Esophagus mucosa (tissue), 1 donor: ENCODE measurements at places on chromosomes 13 and 19.

- ATAC-seq, result peak; percentile 50
These were observed 32.0 kb upstream of the TUBGCP3 start for GRCh38 chr13:112619730-112620631.

DNA sequence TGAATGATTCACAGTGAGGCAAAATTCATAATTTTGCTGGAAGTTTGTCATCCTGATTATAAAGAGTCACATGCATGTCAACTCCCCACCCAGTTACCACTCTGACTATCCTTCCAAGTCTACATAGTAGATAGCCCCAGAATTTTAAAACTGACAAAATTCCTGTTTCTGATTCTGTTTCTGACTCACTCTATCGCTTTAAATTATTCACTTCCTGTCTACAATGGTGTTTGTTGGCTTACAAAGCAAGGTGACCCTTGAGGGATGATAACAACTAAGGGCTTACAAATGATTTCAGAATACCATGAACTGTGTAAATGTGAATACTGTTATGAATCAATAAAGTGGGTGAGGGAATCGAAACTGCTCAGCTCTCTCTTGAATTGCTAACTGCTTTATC, 98.7 kb upstream of the KL start:
- ATAC-seq, result no peak

- ATAC-seq, result no peak
These were observed 31.2 kb upstream of the LRRC4B start for GRCh38 chr19:50599427-50599826.

- no peak for ATAC-seq
These were observed 299.0 kb downstream of the KLF12 start for GRCh38 chr13:73835138-73835721.

DNA sequence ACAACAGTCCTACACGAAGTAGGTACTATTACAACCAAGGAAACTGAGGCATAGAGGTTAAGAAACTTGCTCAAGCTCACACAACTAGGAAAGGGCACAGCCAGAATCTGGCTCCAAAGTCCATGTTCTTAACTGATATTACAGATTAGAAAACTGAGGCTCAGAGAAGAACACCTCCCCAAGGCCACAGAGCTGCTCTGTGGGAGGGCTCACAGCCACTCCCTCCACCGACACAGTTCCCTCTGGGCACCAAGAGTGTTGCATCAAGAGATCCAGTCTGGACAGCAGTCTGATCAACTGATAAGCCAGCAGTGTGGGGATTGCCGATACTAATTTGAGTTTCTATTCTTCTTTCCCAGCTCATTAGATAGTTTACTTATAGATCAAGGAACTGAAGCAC, 29.5 kb downstream of the SLC15A1 start:
- ATAC-seq, result no peak

GRCh38 chr13:39818953-39819352, 163.5 kb downstream of the COG6 start:
- ATAC-seq, result no peak

DNA sequence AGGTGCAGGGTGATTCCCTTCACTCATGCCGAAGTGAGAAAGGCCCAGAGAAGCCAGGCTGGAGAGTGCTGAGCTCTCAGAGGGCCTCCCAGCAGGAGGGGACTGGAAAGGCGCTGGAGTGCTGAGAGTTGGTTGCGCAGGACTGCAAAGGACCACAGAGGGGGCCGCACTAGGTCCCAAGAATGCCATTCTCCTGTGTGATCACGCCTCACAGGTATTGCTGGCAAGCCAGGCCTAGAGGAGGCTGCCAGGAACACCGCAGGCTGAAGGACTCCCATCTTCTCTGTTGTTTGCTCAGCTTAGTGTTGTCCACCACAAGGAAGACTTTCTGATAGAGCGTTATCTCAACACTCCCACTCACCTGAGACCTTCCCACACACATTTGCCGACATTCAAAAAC, 165.0 kb downstream of the FGF14 start:
- no peak for ATAC-seq

- peak; percentile 85 for ATAC-seq
These were observed 138.8 kb upstream of the GJB6 start for GRCh38 chr13:20370815-20371421.

GRCh38 chr13:107563099-107563925, 652.0 kb downstream of the LIG4 start:
- no peak for ATAC-seq

GRCh38 chr19:40974633-40975037, 16.4 kb upstream of the CYP2B6 start:
- ATAC-seq, result peak; percentile 71

GRCh38 chr13:110168999-110169933, 137.7 kb downstream of the COL4A1 start:
- no peak for ATAC-seq

DNA sequence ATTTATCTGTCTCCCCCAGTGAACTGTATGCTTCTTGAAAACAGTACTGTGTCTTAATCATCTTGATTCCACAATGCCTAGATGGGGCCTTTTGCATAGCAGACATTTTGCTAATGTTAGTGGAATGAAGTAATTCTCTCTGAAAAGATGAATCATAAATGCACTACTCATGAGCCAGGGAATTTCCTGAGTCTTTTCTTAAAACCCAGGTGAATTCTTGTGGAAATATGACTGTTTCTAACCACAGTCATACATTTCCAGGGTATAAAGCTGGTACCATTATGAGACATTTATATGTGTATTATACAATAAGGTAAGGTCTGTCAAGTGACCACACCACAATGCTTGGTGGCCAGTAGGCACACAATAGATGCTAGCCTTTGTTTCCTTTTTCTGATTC, 5.5 kb upstream of the KCTD4 start:
- ATAC-seq, result peak; percentile 74

DNA sequence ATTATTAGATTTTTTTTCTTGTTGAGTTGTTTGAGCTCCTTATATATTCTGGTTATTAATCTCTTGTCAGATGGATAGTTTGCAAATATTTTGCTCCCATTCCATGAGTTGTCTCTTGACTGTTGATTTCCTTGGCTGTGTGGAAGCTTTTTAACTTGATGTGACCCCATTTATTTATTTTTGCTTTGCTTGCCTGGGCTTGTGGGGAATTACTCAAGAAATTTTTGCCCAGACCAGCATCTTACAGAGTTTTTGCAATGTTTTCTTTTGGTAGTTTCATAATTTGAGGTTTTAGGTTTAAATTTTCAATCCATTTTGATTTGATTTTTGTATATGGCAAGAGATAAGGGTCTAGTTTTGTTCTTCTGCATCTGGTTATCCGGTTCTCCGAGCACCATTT, 124.7 kb downstream of the PCCA start:
- ATAC-seq, result no peak

GRCh38 chr19:38650911-38651584, 3.6 kb downstream of the ACTN4 start:
- no peak for ATAC-seq

- ATAC-seq, result no peak
These were observed 2.6 kb downstream of the FAM187B start for GRCh38 chr19:35225951-35226350.

- ATAC-seq, result no peak
These were observed 73.2 kb downstream of the DIAPH3 start for GRCh38 chr13:60090574-60090973.

GRCh38 chr13:54536112-54536511, 1507.5 kb downstream of the OLFM4 start:
- no peak for ATAC-seq

DNA sequence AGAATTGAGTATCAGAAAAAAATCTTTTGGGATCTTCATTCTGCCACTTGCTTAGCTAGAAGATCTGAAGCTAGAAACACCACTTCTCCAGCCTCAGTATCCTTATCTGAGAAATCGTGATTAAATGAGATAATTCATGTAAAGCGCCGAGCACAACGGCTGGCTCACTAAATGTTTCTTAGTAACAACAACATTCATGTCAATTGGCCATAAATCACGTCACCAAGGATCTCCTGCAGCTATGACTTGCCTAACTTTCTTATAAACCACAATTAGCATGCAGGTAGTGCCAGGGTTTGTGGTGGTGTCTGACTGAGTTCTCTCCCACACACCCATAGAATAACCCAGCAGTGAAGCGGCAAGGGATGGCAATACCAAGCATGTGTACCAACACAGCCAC, 501.3 kb downstream of the EFNB2 start:
- ATAC-seq, result no peak

GRCh38 chr19:48673436-48674100, 751 bp upstream of the NTN5 start:
- ATAC-seq, result no peak

DNA sequence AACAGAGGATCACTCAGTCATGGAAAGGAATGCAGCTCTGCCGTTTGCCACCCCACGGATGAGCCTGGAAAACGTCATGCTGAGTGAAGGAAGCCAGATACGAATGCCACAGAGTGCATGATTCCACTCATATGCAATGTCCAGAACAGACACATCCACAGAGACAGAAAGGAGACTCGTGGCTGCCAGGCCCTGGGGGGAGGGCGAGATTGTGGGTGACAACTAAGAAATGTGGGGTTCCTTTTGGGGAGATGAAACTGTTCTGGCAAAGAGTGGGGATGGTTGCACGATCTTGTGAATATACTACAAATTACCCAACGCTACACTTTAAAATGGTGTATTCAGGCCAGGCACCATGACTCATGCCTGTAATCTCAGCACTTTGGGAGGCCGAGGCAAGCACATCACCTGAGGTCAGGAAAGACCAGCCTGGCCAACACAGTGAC, 27.2 kb upstream of the NAPA start:
- no peak for ATAC-seq

GRCh38 chr13:45787346-45787745, 64.2 kb downstream of the SIAH3 start:
- ATAC-seq, result no peak

DNA sequence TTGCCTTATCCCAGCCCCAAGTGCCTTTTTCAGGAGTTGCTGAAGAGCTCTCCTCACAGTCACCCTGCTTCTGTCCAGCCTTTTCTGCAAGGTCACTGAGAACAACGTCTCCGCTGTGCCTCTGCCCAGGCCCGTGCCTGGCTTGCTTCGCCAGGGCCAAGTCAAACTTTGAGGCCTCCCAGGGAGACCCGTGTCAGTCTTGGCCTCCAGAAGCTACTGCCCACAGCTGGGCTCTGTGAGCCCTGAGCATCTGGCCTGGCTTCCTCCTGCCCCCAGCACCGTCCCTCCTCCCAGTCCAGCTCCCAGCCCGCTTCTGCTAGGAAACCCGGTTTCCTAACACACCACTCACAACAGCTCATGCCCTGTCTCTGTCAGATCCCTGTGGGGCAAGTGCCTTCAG, 165.9 kb downstream of the TEX29 start:
- ATAC-seq, result no peak

DNA sequence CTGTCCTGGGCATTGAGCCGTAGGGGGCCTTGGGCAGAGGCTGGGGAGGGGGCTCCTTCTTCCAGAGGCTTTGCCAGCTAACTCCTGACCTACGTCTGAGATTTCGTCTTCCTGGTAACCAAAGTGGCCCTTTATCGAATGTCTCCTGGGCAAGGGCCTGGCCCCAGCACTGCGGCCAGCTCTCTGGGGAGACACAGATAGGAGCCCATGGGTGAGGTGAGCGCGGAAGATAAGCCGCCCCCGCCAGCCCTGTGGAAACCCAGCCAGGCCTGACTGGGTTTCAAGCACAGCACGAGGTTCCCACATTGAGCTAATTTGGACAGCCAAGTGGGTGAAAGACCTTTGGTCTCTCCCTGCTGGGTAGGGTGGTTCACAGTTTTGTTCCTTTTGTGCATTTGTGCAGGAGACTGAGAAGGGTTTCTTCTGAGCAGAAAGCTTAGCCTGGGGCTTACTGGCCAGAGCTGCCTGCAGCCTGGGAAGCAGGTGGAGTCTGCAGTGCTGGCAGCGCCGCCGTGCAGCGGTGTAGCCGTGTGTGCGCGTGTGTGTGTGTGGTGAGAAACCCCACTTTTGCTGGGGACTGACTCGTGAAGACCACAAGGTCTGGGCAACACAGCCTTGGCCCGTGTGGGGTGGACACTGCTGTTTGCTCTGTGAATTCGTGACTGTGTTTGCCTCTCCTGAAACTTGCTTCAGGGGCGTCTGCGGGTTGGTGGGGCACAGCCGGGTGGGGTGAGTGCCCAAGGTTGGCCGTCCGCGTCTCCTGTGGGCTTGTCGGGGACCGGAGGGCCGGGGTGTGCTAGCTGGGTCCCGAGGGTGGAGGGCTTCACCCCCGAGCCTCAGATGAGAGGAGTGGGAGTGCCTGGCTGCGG, 2.5 kb downstream of the BSG start:
- no peak for ATAC-seq

- no peak for ATAC-seq
These were observed 6.5 kb upstream of the CCL25 start for GRCh38 chr19:8045872-8046568.
